H7 (cell line): ENCODE measurements at places on chromosomes 4 and X.

DNA sequence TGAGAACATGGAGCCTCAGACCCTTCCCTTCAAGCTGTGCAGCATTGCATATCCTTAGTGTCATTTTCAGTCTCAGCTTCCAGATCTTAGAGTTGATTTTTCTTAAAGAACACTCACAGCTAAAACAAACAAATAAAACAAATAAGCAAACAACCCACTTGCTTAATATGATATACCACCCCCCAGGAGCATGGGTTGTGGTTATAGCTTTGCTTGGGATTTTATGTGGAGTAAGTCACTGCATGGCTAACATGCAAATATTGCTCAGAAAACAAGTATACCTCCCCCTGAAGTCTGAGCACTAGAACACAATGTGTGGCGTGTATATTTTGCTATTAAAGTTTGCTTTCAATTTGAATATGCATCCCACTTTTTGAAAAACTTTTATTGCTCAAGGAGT is 78.6 kb downstream of the MGST2 start:
- no peak for DNase-seq

GRCh38 chr4:71648923-71649322 is 135.0 kb downstream of the GC start:
- no peak for DNase-seq

- no peak for DNase-seq
Measured at GRCh38 chr4:80015407-80016189, 57.4 kb downstream of the ANTXR2 start.

DNA sequence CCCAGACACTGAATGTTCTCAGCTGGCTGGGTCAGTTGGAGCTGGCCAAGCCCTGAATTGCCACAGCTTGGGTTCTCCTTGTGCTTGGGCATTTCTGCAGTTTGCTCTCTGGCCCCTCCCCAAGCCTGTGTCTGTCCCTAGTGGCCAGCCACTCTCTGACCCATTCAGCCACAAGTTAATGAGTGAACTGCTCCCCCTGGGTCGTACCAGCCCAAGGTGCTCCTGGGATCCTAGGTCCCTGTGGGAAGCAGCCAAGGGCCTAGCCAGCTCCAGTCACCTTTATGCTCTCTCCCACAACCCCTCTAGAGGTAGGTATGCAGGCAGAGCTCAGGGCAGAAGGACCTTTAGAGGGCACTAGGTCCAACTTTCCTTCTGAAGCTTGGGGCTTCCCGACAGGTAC is 51.5 kb downstream of the STARD8 start:
- no peak for DNase-seq

DNA sequence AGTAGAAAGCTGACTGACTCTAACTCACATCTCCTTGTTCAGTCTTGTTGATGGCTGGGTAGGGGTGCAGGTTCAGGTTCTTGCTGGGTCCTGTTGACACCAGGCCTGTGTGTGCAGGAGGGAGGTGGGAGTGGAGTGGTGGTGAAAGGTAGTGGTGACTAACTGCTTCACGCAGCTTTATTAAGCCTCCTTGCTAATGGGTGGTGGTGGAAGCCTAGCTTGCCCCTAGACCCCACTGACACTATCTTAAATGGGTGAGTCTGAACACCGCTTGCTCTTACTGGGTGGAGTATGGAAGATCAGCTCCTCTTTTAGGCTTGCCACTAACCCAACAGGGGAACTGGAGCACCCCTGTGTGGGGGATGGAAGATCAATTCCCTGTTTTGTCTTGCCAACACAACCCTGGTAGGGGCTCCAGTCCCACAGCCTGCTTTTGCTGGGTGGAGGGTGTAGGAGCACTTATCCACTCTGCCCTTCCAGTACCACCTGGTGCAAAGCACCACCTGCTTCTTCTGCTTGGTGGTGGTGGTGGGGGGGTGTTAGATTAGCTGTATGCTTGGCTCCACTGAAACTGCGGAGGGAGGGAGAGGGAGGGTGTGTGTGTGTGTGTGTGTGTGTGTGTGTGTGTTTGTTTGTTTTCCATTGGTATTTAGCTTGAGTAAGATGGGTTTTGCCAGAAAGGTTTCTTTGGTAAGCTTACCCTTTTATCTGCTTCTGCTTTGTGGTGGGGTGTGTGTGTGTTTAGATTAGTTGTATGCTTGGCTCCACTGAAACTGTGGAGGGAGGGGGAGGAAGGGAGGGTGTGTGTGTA is 25.6 kb downstream of the KDM6A start:
- DNase-seq: peak; percentile 8

DNA sequence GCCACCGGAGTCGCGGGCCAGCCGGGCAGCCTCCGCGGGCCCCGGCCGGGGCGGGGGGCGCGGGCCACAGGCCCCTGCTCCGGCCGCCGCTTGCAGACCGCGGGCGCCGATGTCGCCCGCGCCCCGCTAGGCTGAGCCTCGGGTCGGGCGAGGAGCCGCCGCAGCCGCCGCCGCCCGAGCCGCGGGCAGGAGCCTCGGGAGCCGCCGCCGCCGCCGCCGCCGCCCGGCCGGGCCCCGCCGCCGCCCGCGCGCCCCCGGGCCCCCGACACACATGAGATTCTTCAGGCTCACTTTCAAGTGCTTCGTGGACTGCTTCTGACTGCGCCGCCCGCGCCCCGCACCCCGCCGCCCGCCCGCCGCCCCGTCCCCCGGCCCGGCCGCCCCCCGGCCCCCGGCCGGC is 345 bp downstream of the SLC6A8 start:
- DNase-seq: no peak

DNA sequence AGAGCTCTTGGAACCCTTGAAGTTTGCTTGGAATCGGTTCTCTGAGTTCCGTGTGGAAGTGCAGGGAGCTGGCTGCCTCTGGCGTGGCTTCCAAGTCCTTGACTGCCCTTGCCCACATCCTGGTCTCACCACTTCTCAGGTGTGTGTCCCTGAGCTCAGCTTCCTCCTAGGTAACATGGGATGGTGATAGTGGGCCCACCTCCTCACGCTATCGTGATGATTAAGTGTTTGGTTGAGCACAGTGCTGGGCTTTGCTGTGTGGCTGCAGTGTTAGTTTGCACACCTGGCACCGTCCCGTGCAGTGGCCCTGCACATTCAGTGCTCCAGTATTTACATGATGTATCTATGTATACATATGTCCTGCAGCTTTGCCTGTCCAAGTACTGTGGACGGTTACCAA is 81.5 kb downstream of the CLDN34 start:
- DNase-seq: no peak
